ENCODE measurements at places on chromosomes 12 and 14.

DNA sequence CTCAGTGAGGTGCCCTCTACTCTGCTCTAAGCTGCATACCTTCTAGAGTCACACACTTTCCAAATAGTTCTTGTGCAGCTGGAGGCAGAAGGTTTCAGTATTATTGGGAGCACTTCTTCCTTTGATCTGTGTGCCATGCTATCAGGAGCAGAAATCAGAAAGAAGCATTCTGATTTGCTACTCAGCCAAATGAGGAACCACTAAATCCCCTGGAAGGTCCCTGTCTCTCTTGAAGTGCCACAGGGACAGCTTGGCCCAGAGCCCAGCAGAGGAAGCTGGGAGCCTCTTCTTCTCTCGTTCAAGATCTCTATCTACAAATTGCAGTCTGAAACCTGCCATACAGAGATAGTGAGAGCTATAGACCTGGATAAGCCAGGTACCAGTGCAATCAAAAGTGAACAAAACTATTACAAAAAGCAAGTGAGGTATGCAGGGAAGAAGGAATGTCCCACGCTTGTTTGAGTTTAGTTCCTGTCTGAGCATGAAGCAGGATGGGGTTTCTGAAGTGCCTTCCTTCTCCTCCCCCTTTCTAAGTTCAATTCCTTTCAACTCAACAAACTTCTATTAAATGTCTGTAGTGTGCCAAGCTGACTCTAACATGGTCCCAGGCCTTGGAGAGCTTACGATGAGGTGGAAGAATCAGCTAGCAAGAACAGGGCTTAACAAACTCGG, 100.9 kb upstream of the PARP11 start:
- no peak for DNase-seq

- no peak for DNase-seq
These were observed 34.5 kb upstream of the VRK1 start for GRCh38 chr14:96762650-96763049.

DNA sequence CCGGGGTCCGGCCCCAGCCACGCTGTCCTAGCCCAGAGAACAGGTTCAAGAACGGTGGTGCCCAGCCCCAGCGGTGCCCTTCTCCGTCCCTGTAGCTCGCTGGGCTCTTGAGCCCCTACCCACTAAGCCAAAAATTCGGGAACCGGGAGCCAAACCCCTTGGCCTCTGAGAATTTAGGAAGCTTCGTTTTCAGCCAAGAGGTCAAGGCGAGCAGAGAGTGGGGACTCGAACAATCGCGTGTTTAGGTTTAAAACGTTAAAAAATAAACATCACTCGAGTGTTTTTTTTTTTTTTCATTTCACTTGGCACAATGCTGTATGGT, 6.2 kb downstream of the SIX1 start:
- no peak for DNase-seq

GRCh38 chr12:23911574-23911973, 37.9 kb downstream of the SOX5 start:
- DNase-seq = no peak

GRCh38 chr12:48629541-48629940, 52.5 kb downstream of the KANSL2 start:
- no peak for DNase-seq

GRCh38 chr12:111215881-111216280, 153.0 kb downstream of the PHETA1 start:
- no peak for DNase-seq

DNA sequence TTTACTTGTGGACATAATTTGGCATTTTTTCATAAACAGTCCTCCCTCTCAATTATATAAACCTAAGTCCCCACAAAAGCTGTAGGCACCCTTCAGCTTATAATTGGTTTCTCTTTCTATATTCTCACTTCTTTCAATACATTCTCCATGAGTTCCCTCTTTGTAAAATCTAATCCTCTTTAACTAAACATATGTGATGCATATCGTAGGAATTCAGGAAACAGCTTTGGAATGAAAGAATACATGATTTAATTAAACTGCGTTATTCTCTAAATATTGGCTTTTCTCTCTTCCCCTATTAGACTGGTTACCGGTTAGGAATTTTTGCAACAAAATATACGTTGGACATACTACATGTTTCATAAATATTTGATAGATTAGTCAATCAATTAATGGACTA, 1122.6 kb downstream of the FLRT2 start:
- no peak for DNase-seq

- DNase-seq = no peak
These were observed 1.9 kb downstream of the RTL1 start for GRCh38 chr14:100901391-100902183.

DNA sequence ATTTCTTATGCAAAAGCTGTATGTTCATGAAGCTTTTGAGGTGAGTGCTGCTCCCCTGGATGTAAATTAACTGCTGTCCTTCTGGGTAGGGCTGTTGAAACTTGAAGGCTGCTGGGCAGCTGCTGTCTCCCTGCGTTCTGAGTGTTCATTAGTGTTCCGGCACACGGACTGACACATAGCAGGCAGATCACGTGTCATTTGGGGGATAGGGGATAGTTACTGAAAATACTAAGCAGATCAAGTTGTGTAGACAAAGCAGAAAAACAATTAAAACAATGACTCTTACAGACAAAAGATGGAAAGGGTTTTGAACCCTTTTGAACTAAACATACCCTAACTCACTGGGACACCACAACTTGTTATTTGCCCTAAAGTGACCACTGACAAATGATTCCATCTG, 82.5 kb downstream of the PRICKLE1 start:
- DNase-seq = no peak

- DNase-seq = no peak
These were observed 82.8 kb upstream of the NEDD1 start for GRCh38 chr12:96824074-96824837.

DNA sequence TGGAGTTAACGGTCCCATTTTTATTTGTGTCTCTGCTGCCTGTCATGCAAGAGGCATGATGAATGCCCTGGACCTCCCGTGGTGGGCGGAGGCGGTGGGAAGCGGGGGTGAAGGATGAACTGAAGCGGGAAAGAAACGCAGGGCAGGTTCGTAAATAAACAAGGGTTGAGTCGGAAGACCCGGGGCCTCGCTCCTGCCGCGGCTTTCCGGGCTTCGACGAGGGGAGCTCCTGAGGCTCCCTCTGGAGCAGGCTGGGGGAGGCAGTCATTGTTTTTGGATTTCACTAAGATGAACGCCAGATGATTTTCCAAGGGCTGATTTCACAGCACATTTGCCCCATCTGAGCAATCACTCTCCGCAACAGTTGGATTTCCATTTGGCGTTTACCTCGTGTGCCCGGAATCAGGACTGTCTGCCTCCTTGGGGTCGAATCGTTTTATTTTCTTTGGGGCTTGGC, 130.2 kb downstream of the SLC38A6 start:
- DNase-seq = no peak

- peak; percentile 81 for DNase-seq
These were observed 116.3 kb upstream of the PRICKLE1 start for GRCh38 chr12:42705863-42706262.

DNA sequence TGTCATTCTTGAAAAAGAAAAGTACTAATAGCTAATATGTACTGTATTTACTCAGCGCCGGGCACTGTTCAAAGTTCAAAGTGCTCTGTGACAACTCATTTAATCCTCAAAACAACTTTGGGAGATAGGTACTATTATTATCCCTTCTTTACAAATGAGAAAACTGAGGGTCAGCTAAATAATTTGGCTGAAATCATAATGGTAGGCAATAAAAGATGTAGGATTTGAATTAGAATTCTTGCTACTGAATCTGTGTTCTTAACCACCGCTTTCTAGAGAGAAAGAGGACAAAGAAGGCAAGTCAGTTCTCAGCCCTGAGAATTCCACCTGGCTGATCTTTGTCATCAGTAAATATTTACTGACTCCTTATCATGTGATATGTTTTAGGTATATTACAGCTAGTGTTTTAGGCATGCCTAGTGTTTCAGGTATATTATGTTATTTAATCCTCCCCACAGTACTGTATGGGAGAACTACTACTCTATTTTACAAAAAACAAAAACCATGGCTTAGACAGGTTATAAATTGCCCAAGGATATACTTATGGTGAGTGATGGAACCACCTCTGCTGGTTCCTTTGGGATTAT, 205.7 kb upstream of the GZMB start:
- no peak for DNase-seq

DNA sequence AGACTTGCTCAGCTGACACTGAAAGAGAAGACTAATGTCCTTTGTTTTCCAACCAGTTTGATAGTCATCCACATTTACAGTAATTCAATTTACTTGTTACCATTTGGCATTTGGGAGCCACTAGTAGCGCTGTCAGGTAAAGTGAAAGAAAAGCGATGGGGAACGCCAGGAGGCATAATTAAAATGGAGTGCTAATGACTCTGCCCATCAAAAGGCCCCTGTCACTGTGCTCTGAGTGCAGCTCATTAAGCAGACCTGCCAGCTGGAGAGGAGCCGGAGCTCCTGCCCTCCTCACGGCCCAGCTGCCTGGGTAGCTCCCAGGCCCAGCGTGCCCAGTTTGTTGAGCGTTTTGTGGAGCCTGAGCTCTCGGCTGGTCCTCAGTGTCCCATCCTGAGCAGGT, 463.6 kb upstream of the CCDC196 start:
- DNase-seq = no peak

GRCh38 chr14:91035855-91036254, 24.6 kb downstream of the RPS6KA5 start:
- DNase-seq = no peak

- DNase-seq = no peak
These were observed 65.5 kb upstream of the SLC38A4 start for GRCh38 chr12:46891306-46891705.

DNA sequence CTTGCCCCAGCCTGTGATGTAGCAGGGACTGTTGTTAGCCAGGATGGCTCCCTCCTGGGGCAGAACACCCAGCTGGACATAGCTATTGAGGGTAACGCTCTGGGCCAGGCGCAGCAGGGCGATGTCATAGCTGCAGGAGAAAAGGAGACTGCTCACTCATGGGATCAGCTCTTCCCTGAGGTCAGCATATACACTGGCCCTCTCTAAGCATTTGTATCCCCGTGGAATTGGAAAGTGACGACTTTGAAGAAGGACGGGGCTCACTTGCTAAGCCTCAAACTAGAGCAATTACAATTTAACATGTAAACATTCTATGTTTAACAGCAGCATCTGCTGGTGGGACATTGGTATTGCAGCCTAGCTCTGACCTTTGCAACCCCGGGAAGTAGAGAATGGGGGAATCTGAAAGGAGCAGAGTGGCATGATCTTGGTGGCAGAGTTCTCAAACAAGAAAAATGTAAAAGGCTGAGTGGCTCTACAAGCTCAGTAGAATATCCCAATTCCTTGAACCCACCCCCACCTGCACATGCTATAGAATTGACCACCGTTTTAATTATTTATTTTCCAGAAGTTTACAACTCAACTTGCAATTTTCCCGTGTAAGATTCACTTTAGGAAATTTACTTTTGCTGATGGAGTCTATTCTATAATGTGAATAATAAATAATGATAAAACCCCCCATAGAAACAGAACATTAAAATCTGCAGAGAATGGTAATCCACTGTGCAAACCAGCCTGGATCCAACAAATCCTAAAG, 5.0 kb downstream of the CELA1 start:
- DNase-seq = peak; percentile 51

DNA sequence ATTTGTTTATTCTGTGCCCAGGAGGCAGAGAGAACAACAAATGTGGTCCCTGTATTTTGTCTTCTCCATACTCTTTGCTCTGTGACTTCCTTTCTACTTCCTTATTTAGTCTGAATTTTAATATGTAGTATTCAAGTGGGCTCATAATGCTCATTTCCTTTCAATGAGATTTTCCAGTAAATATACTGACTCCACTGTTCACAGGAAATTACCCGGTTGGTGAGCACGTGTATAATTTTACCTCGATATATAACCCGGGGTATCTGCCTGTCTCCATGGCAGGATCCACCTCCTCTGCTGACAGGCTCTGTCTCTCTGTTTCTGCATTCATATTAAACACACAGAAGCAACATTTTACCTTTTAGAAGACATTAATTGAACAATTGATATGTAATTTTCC, 166.0 kb downstream of the SLC38A4 start:
- no peak for DNase-seq

DNA sequence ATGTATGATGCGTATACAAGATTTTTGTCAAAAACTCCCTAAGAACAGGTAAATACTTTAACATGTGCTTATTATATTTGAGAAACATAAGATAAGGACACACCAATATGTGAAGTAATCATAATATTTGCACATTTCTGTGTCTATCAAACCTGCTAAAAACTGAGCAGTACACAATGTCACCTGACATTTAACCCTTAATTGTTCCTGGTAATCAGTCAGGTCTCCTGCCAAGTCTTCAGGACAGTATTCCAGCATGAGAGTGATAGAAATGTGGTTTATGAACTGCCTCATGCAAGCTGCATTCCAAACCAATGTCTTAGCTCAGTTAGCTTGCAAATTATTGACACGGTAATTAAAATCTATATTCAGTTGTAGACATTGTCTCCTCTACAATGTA, 4.2 kb downstream of the SOX5 start:
- DNase-seq = no peak

GRCh38 chr12:126204326-126204725, 1139.1 kb downstream of the AACS start:
- DNase-seq = no peak

DNA sequence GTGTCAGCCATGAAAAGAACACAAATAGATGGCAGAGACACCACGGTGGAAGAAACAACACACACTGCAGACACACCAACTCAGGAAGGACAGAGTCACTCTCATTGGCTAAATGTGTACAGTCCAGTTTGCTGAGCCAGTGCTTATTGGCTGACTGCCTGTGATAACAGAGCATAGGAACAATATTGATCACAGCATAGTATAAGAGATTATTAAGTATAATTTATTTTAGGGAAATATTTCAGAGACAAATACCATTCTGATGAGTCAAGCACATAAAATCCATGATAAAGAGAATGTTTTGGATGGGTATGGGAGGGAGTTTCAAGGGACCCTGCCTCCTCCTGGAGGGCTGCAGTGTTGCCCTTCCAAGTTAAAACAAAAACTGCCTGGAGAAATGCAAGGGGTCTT, 50.9 kb downstream of the BTG1 start:
- DNase-seq = no peak

- no peak for DNase-seq
These were observed 50.2 kb downstream of the WDR20 start for GRCh38 chr14:102189874-102190273.

DNA sequence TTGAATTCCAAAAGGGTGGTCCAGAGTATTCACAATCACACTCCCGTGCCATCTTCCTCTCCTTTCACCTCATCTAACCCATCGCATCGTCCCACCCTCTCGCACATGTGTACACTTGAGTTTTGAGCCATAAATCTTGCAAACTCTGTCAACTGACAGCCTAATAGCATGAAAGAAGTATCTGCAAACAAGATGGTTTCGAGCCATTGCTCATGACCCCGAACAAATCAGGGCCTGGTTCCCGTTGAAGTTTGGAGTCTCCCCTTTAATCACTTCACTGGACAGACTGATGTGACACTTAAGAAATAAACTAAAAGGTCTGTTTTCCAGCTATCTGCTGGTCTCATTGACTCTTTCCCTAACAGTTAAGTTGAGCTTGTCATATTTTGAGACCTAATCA, 223.6 kb upstream of the SOX5 start:
- DNase-seq = no peak

- no peak for DNase-seq
These were observed 74.2 kb upstream of the ATP2B1 start for GRCh38 chr12:89782807-89783206.

All from left cardiac atrium (tissue), 4 donors.